SK-N-MC (cell line): ENCODE measurements at places on chromosomes 1 and 21.

GRCh38 chr1:114025609-114026401 is 46.5 kb downstream of the OLFML3 start:
- no peak for DNase-seq

- no peak for DNase-seq
Measured at GRCh38 chr1:167770127-167770526, 48.3 kb downstream of the MPZL1 start.

GRCh38 chr21:45078877-45079281 is 4.5 kb downstream of the ADARB1 start:
- no peak for DNase-seq

DNA sequence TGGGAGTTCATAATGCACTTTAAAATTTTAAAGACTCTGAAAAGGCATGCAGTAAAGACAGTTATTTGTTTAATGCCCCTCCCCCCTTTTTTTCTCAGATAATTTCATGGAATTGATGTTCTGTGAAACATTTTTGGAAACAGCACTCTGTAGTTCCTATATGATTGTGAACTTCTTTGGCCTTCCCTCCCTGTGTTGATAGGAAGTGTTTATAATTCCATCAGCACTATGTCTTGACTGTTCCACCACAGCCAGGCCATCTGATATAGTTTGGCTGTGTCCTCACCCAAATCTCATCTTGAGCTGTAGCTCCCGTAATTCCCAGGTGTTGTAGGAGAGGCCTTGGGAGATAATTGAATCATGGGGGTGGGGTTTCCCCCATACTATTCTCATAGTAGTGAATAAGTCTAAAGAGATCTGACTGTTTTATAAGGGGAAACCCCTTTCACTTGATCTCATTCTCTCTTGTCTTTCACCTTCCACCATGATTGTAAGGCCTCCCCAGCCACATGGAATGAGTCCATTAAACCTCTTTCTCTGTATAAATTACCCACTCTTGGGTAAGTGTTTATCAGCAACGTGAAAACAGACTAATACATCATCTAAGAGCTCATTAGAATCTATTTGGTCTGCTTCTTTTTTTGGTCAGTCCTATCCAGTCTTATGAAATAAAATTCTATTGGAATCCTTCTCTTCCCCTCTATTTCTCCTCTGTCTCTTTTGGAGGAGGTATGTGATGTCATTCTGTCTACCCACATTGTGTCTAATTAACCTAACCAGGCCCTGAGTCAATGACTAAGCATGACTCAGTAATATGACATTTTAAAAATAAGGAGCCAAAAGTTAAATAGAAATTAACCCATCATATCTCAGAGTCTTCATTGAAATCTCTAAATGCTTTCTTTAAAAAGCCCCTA is 8.9 kb downstream of the CCDC185 start:
- DNase-seq = no peak

GRCh38 chr1:19511116-19511515 is 25.8 kb upstream of the CAPZB start:
- DNase-seq = no peak

DNA sequence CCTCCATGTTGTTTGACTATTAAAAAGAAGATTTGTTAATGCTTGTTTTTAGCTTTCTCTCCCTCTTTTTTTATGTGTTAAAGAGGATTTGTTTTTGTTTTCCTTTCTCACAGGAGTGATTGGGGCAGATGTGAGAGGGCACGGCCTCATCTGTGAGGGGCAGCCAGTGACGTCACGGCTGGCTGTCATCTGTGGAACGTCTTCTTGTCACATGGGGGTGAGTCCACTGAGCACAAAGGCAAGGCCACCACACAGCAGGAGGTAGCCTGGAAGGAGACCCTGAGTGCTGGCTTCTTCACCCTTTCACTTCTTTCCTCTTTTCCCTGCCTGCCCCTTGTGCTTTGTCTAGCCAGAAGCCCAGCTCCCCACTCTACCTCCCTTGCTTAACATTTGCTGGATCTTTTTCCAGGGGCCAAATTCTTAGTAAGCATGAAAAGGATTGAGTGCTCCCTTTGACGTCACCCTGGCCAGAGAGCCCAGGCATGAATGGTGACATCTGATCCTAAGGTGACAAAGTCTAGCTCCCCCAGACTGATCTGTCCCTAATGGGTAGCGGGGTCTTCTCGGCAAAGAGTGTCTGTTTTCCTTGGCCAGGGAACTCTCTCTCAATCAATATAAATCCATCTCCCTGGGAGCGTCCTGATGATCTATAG is 257.2 kb downstream of the FGGY start:
- no peak for DNase-seq
